NCI-H2107 (cell line): ENCODE measurements at places on chromosomes 7 and 10.

DNA sequence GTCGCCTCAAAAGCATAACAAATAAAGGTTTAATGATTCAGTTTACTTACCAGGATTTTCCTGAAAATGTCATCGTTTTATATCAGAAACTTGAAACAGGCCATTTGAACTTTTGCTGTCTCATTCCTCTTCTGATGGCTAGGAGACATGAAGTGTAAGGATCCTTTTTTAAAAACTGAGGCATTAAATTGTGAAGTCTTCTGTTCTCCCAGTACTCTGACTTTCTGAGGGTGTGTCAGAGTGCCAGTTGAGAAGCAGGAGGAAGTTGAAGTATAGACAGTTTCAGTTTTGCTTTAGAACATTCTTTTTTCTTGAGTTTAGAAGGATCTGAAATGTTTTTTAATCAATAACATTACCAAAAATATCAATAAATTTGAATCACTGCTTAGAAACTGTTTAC, at the start of gene SAMD9L:
TSS of gene SAMD9L (minus strand) at position 242 of the 400 bp plus-strand sequence. CDS start 12,414 bp downstream, outside the sequence.
- no peak for DNase-seq

GRCh38 chr7:108503112-108504026, 22.6 kb downstream of the PNPLA8 start:
- no peak for DNase-seq

DNA sequence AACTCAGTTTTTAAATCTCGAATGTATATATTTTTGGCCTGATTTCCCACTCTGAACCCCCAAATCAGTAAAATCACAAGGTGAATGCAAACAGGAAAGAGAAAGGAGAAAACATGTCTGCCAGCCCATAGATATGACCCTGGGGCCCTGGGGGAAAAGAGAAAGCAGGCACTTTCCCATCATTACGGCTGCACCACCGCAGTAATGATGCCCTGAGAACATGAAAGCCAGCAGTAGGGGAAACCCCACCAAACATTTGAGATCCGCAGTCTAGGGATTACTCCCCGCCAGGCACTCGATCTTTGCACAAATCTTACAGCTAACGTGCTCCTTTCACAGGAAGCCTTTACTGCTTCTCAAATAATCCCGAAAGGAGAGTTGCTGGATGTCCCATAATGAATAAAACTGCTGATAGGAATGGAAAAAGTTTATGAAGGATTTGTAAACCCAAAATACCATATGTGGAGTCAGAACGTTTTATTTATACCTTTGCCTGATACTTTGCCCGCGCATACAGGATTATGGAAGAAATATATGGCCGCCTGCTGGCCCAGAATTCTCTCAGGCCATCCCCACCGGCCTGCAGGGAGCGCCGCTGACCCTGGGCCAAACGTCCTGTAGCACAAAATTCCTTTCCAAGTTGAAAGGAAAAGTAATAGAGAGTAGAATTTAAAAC, 180.0 kb upstream of the INHBA start:
- DNase-seq = no peak

- DNase-seq = no peak
These were observed 51.3 kb upstream of the SEPTIN7 start for GRCh38 chr7:35749556-35749955.

DNA sequence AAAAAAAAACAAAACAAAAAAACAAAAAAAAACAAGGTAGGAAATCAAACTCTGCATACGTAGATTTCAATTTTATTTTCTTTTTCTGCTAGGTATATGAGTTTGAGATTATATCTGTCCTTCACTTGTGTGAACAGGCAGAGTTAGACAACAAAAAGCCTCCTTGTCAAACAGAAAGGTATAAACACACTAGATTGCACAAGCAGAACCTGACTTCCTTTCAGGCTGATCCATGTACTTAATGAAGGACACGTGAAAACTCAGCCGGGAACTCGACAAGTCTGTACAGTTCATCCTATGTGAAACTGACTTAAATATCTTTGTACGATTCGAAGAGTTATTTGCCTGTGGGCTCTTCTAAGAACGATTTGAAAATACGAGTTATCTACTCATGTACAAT, 254.1 kb downstream of the ARL4A start:
- DNase-seq = no peak

- no peak for DNase-seq
These were observed 305.1 kb upstream of the PITRM1 start for GRCh38 chr10:3477683-3478082.
